ENCODE measurements at places on chromosomes 11 and 22.

GRCh38 chr11:605286-606129, 10.2 kb downstream of the IRF7 start:
- peaks cover 7% of the 10 kb centered on the region for H3K27me3 ChIP-seq
- H3K27ac ChIP-seq = no peak overlapping the region
- no peaks in the 10 kb centered on the region for H3K4me1 ChIP-seq
- no peak for DNase-seq

DNA sequence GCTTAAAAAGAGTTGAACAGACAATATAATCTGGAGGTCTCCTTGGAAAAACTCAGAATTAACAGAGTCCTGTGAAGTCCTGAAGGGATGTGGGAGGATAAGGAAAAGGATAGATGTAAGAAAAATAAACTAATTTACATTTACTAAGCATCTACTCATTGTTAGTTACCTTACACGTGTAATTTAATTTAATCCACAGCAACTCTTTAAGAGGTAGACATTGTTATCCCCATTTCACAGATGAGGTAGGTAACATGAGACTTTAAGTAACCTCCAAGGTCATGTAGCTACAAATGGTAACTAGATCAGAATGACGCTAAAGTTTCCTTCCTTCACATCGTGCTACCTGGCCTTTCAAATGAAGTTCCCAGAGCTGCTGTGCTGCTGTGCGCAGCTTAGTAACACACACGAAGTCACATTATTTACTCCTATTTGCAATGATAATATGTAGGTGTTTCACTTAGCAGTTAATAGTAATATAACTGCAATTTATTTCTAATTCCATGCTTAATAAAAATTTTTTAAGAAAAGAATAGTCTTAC, 5.7 kb upstream of the PDE3B start:
- no peak overlapping the region for H3K4me3 ChIP-seq
- H3K4me1 ChIP-seq = peaks cover 4% of the 10 kb centered on the region
- H3K27me3 ChIP-seq = peaks cover 5% of the 10 kb centered on the region
- DNase-seq = no peak

DNA sequence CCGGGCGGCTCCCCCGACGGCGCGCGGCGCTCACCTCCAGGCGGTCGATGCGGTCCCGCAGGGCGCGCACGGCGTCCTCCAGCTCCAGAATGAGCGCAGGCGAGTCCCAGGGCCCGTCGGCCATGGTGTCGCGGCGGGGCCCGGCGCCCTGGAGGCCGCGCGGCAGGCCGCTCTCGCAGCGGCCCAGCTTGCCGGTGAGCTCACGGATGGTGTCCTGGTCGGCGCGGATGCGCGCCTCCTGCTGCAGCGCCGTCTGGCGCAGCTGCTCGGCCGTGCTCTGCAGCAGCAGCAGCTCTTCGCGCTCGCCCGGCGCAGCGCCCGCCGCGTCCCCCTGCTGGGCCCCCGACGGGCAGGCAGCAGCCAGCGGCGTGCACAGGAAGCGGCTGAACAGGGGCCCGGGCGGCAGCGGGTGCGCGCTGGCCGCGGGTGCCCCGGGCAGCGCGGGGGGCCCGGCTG, 599 bp downstream of the NPTXR start:
- H3K27me3 ChIP-seq = peaks cover 34% of the 10 kb centered on the region
- DNase-seq = peak; percentile 61
- no peak overlapping the region for H3K27ac ChIP-seq
- no peak overlapping the region for H3K4me3 ChIP-seq
- H3K36me3 ChIP-seq = peaks cover 10% of the 10 kb centered on the region

- DNase-seq = no peak
- H3K4me1 ChIP-seq = no peaks in the 10 kb centered on the region
- H3K27me3 ChIP-seq = no peaks in the 10 kb centered on the region
- no peaks in the 10 kb centered on the region for H3K36me3 ChIP-seq
These were observed 479.8 kb downstream of the OPCML start for GRCh38 chr11:133052537-133052936.

- peaks cover 1% of the 10 kb centered on the region for H3K27me3 ChIP-seq
- H3K4me1 ChIP-seq = peaks cover 21% of the 10 kb centered on the region
- H3K36me3 ChIP-seq = peaks cover 20% of the 10 kb centered on the region
- no peak for DNase-seq
- no peak overlapping the region for H3K4me3 ChIP-seq
These were observed 9.6 kb downstream of the NEAT1 start for GRCh38 chr11:65432100-65432650.

DNA sequence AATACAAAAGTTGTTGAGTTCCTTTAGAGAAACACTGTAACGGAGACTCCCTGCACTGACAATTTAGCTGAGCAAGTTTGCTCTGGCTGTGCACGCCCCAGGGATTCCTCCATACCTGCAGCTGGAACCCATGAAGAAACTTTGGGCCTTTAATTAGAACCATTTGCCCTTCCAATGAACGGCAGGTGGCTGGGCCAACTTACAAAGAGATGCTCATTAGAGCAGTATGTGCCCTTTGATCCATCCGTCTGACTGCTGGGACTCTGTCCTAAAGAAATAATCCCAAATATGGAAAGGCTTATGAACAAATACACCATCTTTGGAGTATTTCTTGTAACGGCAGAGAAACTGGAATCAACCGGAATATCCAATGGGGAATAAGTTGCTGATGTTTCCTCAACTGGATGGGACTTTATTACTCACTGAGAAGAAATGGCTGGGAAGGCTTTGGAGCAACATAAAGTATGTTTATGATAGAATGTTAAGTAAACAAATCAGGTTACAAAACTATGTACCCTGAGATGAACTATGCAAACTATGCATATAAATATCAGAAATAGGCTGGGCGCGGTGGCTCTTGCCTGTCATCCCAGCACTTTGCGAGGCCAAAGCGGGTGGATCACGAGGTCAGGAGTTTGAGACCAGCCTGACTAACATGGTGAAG, 24.4 kb upstream of the FBLN1 start:
- no peak for DNase-seq
- H3K27ac ChIP-seq = no peak overlapping the region
- H3K4me3 ChIP-seq = no peak overlapping the region
- peaks cover 2% of the 10 kb centered on the region for H3K27me3 ChIP-seq
- H3K4me1 ChIP-seq = peaks cover 4% of the 10 kb centered on the region

Measured in endothelial cell (in vitro differentiated cells).